ENCODE measurements at places on chromosomes 5 and 9. TPM values are rescaled to one million over a fixed set of nuclear protein-coding genes. Genes with fewer than 3 reads are reported as not detected.

BAAT gene
- not detected for total RNA-seq

SLC6A7 gene
- total RNA-seq = 29.3 TPM

PHF24 gene
- not detected for total RNA-seq

PCA3 gene
- not detected for total RNA-seq

IL3 gene
- not detected for total RNA-seq

LCN9 gene
- total RNA-seq = not detected

PCDHGA9 gene
- 10.1 TPM for total RNA-seq

DNA sequence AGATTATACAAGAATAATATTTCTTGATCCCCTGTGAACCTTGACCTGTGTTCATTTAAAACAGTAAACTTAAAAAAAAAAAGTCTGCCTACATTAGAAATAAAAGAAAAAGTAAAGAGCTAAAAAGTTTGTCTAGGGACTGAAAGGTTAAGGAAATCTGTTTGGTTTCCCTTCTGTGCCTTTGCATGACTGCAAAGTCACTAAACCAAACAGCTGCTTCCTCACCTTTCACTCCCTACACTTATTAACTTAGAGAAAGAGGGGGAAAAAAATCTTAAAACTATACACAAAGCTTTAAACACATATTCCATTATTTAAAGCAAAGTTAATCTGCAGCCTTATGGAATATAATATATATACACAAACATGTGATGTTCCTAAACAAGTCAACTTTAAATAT, 65.1 kb downstream of the ZFR start:
- no peak overlapping the region for H3K4me3 ChIP-seq
- peak; percentile 18 for DNase-seq
- H3K27ac ChIP-seq = no peak overlapping the region
- peaks cover 8% of the 10 kb centered on the region for H3K4me1 ChIP-seq
- peaks cover 81% of the 10 kb centered on the region for H3K36me3 ChIP-seq

DNA sequence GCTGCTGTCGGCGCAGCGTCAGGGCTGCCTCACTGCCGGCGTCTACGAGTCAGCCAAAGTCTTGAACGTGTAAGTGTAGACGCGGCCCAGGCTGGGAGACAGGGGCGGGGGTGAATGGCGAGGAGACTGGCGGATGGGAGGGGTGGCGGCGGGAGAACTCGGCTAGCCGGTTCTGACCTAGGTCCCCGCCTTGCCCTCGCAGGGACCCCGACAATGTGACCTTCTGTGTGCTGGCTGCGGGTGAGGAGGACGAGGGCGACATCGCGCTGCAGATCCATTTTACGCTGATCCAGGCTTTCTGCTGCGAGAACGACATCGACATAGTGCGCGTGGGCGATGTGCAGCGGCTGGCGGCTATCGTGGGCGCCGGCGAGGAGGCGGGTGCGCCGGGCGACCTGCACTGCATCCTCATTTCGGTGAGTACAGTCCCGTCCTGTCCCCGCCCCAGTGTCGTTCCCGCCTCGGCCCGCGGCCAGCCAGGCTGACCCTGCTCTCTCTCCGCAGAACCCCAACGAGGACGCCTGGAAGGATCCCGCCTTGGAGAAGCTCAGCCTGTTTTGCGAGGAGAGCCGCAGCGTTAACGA, 745 bp downstream of the GADD45G start:
- H3K27me3 ChIP-seq = no peaks in the 10 kb centered on the region
- DNase-seq = peak; percentile 57

GRCh38 chr9:6426117-6426516, 13.1 kb downstream of the UHRF2 start:
- no peak overlapping the region for H3K27ac ChIP-seq
- H3K4me1 ChIP-seq = peaks cover 10% of the 10 kb centered on the region
- H3K27me3 ChIP-seq = no peaks in the 10 kb centered on the region

- DNase-seq = peak; percentile 65
- peak overlapping the region; percentile 87 for H3K27ac ChIP-seq
- no peaks in the 10 kb centered on the region for H3K27me3 ChIP-seq
- H3K36me3 ChIP-seq = no peaks in the 10 kb centered on the region
- peaks cover 22% of the 10 kb centered on the region for H3K4me1 ChIP-seq
These were observed 453 bp downstream of the PTRH1 start for GRCh38 chr9:127714951-127715469.

- H3K36me3 ChIP-seq = no peaks in the 10 kb centered on the region
- no peak overlapping the region for H3K4me3 ChIP-seq
- no peaks in the 10 kb centered on the region for H3K4me1 ChIP-seq
- DNase-seq = no peak
These were observed 60.5 kb upstream of the FAM120A start for GRCh38 chr9:93390953-93391515.

- H3K36me3 ChIP-seq = no peaks in the 10 kb centered on the region
- peaks cover 45% of the 10 kb centered on the region for H3K4me1 ChIP-seq
- peak; percentile 94 for DNase-seq
- peaks cover 47% of the 10 kb centered on the region for H3K27me3 ChIP-seq
- peak overlapping the region; percentile 68 for H3K4me3 ChIP-seq
- peak overlapping the region; percentile 27 for H3K27ac ChIP-seq
These were observed 3.6 kb upstream of the PFN3 start for GRCh38 chr5:177403792-177404640.

- H3K4me3 ChIP-seq = no peak overlapping the region
- no peak overlapping the region for H3K27ac ChIP-seq
- no peak for DNase-seq
- H3K27me3 ChIP-seq = no peaks in the 10 kb centered on the region
- H3K36me3 ChIP-seq = no peaks in the 10 kb centered on the region
- no peaks in the 10 kb centered on the region for H3K4me1 ChIP-seq
These were observed 275.9 kb upstream of the ZNF462 start for GRCh38 chr9:106587042-106587441.

GRCh38 chr5:52893105-52893504, 96.0 kb upstream of the ITGA2 start:
- no peak overlapping the region for H3K4me3 ChIP-seq
- H3K36me3 ChIP-seq = peaks cover 4% of the 10 kb centered on the region
- no peak for DNase-seq
- no peaks in the 10 kb centered on the region for H3K27me3 ChIP-seq
- H3K27ac ChIP-seq = peak overlapping the region; percentile 66

DNA sequence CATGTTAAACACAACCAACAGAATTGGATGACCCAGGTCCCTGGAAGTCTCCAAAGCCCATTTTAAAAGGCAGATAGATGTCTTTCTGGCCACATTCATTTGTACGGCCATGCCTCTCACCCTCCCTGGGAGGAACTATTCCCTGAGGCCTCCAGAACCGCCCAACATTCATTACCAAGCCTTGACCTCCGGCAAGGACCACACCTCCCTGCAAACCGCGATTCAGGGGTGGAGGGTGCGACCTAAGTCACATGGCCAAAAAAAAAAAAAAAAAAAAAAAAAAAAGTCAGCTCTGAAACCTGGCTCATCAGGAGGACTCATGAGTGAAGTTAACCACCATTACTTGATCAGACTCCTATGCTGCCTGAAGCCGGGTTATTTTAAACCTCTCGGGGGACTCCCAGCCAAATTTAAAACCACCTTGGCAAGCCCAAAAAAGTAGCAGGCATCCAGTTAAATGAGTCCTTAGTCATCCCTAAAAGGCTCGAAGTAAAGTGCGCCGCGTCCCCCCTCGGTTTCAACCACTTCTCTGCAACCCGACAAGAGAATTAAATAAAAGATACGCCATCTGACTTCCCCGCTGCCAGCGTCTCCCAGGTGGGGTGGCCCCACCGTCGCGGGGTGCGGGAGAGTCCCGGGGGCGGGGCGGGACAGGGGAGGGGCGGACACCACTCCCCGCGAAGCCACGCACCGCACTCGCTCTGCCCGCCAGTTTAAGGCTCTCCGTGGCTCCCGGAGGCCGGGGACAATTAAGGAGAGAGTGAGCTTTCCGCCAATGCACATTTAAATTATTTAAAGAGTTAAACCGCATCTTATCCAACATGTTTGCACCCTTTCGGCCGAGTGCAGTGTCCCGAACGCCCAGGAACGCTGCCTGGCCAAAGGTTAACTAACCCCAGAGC, 2.3 kb downstream of the KLF9 start:
- peak overlapping the region; percentile 100 for H3K27ac ChIP-seq
- peaks cover 48% of the 10 kb centered on the region for H3K4me1 ChIP-seq
- peak; percentile 81 for DNase-seq

DNA sequence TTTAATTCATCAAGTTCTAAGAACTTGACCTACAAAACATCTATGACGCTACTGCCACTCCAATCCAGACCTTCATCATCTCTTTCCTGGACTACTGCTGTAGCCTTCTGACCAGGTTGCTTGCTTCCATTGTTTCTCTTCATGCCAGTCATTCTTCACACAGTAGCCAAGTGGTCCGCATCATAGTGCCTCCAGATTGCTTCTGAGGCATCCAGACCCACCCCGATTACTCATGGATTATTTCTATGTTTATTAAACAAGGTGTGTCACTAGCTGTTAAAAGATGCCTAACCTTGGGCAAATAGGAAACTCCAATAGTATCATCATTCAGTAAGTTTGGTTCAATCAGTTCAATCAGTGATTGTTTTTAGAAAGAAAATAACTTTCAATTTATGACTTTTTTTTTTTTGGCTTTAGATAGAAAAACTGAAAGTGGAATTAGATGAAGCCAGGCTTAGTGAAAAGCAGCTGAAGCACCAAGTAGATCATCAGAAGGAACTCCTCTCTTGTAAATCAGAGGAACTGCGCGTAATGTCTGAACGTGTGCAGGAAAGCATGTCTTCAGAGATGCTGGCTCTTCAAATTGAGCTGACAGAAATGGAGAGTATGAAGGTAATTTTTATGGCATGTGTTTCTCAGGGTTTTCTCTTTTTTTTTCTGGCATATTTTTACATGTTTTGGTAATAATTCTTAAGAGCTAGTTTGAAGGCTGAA, 9.5 kb downstream of the SPDL1 start:
- no peak overlapping the region for H3K4me3 ChIP-seq
- H3K4me1 ChIP-seq = no peaks in the 10 kb centered on the region
- DNase-seq = no peak

DNA sequence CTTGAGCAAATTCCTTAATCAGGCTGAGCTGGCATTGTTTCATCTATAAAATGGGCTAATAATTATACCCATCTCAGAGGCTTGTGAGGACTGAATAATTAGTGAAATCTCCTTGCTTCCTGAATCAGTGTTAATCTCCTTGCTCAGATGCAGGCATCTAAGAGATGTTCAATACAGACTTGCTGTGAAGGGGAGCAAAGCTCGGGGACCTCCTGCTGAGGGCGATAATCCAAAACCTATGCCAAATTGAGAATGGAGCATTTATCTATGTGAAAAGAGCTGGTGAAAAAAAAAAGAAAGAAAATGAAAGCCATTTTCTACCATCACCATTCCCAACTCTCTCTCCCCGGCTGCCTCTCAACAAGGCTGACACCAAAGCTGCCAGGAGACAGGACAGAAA, 37.3 kb downstream of the ADRA1B start:
- H3K27ac ChIP-seq = no peak overlapping the region
- H3K4me3 ChIP-seq = no peak overlapping the region
- no peaks in the 10 kb centered on the region for H3K36me3 ChIP-seq

DNA sequence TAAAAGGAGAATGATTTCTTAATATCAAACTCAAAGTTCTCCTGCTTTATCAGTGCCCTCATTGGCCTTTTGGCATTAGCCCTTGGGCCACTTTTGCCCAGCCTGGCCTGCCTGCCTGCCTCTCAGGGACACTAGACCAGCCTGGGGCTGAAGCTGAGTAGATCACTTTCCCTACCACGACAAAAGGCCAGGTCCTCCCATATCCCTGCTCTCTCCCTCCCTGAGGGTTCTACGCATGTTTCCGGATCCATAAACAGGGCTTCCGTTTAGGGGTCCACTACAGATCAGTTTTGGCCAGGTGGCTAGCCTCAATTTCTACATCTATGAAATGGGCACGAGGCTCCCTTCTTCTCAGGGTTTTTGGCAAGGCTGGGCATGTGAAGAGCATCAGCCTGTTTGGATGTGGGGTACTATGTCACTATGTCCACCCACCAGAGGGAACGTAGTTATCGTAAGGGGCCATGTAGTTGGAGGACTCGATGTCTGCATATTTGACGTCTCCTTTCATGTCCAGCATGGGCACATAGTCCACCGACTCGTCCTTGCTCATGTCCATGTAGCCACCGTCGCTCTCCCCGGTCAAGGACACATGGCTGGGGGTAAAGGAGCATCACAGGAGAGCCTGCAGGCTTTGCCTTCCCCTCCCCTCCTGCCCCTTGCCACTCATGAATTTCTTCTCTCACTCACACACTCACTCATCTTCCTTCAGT, 34.0 kb downstream of the PDGFRB start:
- DNase-seq = no peak
- peaks cover 80% of the 10 kb centered on the region for H3K36me3 ChIP-seq
- H3K27me3 ChIP-seq = no peaks in the 10 kb centered on the region
- H3K4me3 ChIP-seq = no peak overlapping the region

GRCh38 chr9:120918931-120919842, 7.4 kb downstream of the TRAF1 start:
- DNase-seq = no peak
- no peaks in the 10 kb centered on the region for H3K36me3 ChIP-seq
- H3K27ac ChIP-seq = peak overlapping the region; percentile 22

DNA sequence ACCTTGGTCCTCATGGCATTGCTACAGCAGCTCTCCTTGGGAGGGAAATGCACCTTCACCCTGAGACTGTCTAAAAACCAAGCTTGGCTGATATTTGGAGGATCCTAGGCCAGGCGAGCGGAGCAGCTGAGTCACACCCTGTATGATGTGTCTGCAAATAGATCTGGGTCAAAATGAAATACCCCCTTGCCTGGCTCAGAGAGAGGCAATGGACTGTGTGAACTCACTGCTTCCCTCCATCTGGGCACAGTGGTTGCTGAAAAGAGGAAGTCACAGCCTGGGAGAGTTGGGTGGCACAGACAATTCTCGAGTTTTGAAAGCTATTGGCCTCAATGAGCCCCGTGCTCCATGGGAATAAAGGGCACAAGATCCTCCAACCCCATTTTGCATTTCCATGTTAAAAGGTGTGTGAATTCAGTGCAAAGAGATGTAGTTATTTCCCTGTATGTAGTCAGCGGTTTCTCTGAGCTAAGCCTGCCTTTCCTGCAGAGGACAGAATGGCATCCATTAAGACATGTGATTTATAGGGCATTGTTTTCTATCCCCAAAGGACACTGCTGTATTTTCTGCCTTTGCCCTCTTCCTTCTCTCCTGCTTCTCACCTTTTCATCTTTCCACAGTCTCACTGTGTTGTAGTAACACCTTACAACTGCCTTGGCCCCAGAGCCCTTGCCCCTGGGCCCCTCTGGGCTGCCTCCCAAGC, 177.2 kb downstream of the GADD45G start:
- no peak overlapping the region for H3K27ac ChIP-seq
- DNase-seq = peak; percentile 23
- H3K4me3 ChIP-seq = no peak overlapping the region
- H3K4me1 ChIP-seq = peaks cover 4% of the 10 kb centered on the region

- peaks cover 33% of the 10 kb centered on the region for H3K4me1 ChIP-seq
- no peak for DNase-seq
- H3K36me3 ChIP-seq = no peaks in the 10 kb centered on the region
- H3K27ac ChIP-seq = no peak overlapping the region
- no peaks in the 10 kb centered on the region for H3K27me3 ChIP-seq
These were observed 422.7 kb upstream of the GRAMD2B start for GRCh38 chr5:126000507-126000906.

- no peaks in the 10 kb centered on the region for H3K27me3 ChIP-seq
- no peaks in the 10 kb centered on the region for H3K4me1 ChIP-seq
- H3K36me3 ChIP-seq = peaks cover 3% of the 10 kb centered on the region
- H3K27ac ChIP-seq = no peak overlapping the region
- DNase-seq = no peak
These were observed 117.7 kb downstream of the ZNF462 start for GRCh38 chr9:106980551-106981101.

Data from stomach (tissue), 19 donors.